ENCODE measurements at places on chromosomes 6 and 20.

- peak; percentile 83 for DNase-seq
These were observed 402.8 kb upstream of the JAG1 start for GRCh38 chr20:11076434-11077105.

DNA sequence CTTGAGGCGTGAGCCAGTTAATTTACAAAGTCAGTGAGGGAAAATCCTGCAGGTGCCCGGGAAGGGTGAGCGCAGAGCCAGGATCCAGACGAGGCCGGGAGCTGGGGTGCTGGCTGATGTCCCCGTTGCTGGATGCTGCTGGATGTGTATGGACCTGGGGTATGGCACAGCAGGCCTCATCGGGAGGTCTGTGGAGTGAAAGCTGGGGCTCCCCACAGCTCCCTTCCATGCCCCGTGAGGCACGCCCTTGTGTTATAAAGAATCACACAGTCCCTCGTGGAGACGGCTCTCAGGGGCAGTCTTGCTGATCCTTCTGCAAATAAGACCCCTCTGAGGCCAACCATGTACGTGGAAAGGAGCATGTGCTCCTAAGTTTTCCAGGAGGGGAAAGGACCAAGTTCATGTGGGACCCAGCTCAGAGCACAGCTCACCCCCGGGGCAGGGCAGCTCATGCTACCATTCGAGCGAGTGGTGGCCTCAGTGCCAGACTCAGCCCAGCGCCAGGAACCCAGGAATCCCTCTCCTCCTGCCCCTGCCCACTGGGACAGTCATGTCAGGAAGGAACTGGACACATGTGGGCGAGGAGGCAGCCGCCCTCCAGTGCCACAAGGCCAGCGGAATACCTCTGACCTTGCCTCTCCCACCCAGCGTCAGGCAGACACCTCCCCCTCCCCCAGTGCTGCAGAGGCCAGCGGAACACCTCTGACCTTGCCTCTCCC, 97.5 kb downstream of the CDH4 start:
- DNase-seq = no peak

DNA sequence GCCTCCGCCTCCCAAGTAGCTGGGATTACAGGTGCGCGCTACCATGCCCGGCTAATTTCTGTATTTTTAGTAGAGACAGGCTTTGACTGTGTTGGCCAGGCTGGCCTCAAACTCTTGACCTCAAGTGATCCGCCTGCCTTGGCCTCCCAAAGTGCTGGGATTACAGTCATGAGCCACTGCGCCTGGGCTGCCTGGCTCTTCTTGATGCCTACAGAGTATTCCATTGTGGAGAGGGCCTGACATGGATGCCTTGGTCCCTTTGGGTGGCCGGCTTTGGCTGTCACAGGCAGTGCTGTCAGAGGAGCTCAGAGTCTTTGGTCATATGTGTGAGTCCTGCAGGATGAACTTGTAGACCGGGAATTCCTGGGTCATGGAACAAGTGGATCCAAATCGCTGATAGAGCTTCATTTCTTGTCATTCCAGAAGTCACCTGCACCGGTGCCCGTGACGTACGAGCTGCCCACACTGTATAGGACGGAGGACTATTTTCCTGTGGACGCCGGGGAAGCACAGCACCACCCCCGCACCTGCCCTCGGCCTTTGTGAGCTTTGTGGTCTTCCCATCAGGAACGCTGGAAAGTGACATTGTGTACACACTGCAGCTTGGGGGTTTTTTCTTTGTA, 55.1 kb downstream of the ADNP start:
- no peak for DNase-seq

DNA sequence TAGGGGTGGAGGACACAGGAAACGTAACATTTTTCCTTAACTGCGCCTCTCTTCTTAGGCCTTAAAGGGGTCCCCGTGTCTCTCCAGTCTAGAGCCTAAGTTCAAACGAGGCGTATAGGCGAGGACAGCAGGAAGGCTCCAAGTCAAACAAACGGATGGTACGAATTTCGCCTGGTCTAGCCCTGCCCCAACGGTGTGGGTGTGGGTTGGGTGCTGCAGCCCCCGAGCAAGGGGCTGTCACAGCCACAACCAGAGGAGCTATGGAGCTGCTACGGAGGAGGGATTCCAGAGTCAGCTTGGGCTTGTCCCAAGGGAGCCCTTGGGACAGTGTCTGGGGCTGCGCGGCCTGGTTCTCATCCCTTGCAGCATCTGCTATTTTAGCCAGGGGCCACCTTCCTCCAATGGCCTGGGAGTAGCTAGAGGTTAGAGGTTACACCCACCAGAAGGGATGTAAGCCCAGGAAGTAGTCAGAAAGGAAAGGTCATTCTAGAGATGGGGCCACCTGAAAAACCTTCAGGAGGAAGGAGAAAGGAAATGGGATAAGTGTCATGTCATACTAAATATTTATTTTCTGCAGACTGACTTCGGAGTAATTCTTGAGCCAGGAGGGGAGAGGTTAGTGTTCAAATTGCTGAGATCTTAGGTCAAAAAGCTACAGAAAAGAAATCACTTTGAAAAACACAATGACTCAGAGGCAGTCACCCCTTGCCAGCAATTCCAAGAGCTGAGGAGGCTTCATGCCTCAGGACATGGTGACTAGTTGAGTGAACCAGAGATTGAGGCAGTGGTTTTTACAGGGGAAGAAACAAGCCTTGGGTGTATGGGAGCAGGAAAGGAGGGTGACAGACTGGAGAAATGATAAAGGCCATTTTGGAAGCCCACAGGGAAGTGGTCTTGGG, 21.7 kb downstream of the VPS52 start:
- peak; percentile 8 for DNase-seq

DNA sequence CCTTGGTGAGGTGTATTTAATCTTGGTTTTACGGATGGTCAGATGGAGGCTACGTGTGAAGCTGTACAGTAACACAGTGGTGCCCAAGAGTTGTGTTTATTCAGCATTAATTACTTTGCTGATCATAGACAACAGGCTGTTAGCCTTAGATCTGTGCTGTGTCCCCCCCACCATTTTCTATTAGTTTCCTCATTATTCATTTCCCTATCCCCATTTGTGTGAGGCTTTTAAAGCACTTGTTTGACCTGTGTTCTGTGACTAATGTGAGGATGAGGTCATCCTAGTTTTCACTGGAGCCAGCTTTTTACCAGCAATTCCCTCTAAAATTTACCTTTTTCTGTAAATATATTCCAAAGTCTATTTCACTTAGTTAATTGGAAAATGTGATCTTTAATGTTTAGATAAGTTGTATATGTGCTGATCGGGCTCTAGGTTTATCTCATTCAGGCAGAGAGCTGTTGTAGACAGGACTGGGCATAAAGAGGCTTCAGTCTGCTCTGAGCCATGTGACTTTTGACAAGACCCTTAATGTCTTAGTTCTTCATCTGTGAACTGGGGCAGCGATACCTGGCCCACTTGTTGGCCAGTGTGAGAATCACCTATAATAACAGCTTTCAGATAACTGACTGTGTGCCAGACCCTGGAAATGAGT, 8.4 kb downstream of the MAPRE1 start:
- no peak for DNase-seq

GRCh38 chr6:159107451-159108260, 61.5 kb upstream of the FNDC1 start:
- DNase-seq = no peak
